Frontal cortex (tissue), 4 donors: ENCODE measurements at places on chromosomes 6 and 20.

- no peak for DNase-seq
These were observed 40.7 kb upstream of the UBR2 start for GRCh38 chr6:42522942-42523814.

GRCh38 chr6:109695468-109695867, 4.4 kb downstream of the FIG4 start:
- DNase-seq = no peak

DNA sequence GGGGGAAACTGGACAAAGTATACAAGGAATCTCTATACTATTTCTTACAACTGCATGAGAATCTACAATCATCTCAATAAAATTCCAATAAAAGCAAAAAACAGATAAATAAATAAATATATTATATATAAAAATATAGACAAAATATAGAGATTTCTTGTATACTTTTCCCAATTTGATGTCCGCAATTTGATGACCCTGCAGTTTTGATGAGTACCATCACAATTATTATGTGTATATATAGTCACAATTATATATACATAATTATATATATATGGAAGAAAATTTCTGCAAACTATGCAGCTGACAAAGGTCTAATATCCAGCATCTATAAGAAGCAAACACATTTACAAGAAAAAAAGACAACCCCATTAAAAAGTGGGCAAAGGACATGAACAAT, 169.2 kb upstream of the ATXN1 start:
- DNase-seq = no peak

DNA sequence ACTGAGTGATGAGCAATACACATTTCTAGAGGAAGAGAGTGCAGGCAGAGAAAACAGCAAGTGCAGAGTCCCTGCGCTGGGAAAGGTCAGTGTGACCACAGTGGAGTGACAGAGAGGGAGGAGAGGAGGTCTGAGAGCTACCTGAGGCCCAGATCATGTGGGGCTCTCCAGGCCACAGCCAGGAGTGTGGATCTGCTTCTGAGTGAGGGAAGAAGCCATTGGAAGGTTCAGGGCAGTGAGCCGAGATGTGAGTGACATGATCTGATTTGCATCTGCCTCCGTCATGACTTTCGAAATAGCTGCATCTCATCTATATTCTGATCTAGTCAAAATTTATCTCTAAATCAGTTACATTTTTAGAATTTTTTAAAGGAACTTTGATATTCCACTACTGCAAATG, 367.1 kb downstream of the PREX1 start:
- DNase-seq = no peak

GRCh38 chr20:41398408-41398807, 31.8 kb upstream of the EMILIN3 start:
- no peak for DNase-seq

DNA sequence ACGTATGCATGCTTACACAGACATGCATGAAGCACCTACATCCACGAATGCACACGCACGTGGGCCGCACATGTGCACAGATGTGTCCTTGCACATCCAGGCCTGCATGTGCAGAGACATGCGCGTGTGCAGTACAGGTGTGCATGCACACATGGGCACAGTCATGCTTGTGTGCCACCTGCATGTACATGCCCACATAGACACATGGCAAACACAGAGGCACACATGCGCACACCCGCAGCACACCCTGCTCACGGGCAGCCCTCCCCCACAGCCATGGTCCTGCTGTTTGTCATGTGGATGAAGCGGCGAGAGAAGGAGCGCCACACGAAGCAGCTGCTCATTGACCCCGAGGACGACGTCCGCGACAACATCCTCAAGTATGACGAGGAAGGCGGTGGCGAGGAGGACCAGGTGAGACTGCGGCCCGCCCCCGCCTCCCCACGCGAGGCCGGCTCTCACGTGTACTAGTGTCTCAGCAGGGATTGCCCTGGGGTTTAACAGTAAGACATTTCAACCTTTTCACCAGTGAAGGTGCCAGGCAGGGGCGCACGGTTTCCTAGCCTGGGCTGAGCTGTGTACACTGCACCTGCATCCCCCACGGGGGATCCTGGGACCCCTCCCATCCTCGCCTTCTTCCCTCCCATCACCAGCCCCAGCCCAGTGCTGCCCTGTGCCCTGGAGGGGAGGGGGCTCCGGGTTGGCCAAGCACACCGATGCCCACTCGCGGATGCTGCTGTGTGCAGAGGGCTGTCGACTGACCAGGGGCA, 132.8 kb downstream of the TAF4 start:
- no peak for DNase-seq

- DNase-seq = no peak
These were observed 14.0 kb downstream of the ZC2HC1B start for GRCh38 chr6:143878272-143878760.

DNA sequence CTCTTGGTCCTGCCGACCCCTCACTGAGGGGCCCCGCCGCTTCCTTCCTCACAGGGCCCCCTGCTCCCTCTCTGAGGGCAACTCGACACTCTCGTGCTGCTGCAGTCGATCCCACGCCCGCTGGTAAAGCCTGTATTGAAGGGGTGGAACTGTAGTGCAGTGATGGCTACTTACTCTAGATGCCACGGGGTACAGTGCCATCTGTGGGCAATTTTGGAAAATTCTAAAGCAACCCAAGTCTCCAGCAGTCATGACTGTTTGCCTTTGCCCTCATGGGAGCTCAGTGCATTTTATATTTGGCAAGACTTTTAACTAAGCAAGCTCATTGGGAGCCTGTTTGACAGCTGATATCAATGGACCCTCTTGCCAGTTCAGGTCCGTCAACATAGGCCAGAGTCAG, 6.5 kb upstream of the C6orf136 start:
- no peak for DNase-seq

DNA sequence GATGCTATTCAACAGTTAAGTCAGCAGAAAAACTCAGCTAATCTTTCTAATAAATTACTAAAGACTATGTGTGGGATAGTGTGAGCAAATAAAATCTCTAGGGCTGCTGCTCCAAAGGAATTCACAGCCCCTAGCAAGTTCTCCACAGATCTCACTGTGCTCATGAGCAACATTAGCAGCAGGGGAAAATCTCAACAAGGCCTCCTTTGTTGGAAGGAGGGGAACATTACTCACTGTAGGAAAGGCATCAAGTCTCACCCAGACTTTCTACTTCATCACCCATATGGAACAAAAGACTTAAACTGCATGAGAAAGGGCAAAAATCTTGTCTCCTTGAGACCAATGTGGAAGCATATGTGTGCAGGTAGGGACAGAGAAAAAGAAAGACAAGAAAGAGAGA, 726.4 kb upstream of the SLC35B3 start:
- no peak for DNase-seq

DNA sequence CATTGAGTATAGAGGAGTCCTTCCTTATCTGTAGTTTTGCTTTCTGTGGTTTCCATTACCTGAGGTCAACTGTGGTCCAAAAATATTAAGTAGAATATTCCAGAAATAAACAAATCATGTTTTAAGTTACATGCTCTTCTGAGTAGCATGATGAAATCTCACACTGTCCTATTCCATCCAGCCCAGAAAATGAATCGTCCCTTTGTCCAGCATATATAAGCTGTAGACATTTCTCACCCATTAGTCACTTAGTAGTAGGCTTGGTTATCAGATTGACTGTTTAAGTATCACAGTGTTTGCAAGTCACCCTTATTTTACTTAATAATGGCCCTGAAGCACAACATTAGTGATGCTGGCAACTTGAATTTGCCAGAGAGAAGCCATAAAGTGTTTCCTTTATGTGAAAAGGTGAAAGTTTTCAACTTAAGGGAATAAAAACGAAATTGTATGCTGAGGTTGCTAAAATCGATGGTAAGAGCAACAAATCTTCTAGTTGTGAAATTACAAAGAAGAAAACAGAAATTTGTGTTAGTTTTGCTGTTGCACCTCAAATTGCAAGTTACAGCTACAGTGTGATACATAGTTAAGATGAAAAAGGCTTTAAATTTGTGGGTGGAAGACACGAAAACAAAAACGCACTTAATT, 198.6 kb upstream of the SIM1 start:
- DNase-seq = no peak

- no peak for DNase-seq
These were observed 13.7 kb upstream of the UBE2V1 start for GRCh38 chr20:50126662-50127061.

GRCh38 chr6:3389390-3390167, 67.3 kb downstream of the SLC22A23 start:
- DNase-seq = no peak
